OCI-M1 (cell line): ENCODE measurements at places on chromosomes 3 and 15.
A peak's percentile ranks its signal among the peaks of the same experiment; 100 is the strongest.

GRCh38 chr3:135224815-135225362, 429.8 kb downstream of the EPHB1 start:
- DNase-seq = no peak

DNA sequence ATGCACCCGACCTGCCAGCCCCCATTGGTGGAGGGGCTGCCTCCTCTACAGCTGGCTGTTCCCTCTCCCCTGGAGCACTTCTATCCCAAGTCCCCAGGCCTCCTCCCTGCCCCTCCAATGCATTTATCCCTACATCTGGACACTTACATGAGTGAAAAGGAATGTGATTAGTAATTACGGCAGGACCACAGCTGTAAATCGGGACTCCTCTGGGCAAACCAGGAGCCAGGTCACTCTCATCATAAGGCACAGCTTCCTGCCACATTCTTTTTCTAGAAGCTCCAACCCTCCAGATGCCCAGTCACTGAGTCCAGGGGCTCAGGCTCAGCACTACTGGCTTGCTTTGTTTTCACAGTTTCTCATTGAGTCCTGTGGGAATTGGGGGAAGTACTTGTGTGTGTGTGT, 54.3 kb downstream of the IL20RB start:
- no peak for DNase-seq

DNA sequence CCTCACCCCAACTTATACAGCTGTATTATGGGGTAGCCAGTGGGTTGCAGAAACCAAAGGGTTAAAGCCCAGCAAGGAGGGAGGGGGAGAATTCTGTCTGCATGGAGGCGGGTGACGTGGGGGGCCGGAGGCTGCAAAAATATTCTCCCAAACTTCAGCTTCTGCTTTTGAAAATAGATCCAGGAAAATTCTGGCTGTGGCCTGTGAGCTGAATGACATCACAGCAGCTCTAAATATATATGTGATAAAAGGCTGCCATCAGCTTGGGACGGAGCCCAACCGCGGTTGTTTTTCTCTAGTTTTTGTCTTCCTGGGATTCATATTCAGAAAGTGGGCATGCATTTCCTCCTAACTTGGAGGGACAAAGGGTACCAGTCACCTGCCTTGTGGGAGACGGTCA, 27.6 kb downstream of the MAPKAPK3 start:
- no peak for DNase-seq

DNA sequence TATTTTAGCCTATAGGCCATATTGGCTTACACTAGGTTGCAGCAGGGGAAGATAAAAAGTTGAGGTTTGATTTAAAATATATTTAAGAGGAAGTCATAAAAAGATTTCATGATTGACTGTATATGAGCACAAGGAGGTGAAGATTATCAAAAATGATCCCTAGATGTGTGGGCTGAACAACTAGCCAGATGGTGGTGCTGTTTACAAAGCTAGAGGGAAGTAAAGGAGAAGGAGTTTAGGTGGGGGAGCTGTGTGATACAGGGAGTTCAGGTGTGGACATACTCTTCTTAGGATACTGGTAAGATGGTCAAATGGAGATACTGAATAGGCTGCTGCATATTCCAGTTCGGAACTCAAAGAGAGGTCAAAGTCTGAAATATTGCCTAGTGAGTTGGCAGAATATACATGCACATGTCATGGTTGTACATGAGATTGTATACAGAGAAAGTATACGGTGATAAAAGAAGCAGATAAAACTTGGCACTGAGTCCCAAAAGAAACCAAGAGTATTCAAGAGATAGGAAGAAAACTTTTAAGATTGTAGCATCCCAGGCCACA, 727.8 kb downstream of the NLGN1 start:
- peak; percentile 30 for DNase-seq

DNA sequence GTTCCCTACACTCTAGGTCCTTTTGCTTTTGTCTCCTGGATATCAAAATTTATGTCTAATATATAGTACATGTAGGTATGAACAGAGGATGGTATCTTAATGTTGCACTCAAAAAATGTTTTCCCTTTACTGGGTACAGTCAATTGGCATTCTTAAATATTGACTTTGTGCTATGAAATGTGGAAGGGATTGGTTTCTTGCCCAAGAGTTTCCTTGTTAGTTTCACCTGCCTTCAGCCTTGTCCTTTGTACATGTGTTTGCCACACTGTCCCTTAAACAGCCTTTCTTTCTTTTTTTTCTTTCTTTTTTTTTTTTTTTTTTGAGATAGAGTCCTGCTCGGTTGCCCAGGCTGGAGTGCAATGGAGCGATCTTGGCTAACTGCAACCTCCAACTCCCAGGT, 287.1 kb downstream of the SQOR start:
- no peak for DNase-seq

DNA sequence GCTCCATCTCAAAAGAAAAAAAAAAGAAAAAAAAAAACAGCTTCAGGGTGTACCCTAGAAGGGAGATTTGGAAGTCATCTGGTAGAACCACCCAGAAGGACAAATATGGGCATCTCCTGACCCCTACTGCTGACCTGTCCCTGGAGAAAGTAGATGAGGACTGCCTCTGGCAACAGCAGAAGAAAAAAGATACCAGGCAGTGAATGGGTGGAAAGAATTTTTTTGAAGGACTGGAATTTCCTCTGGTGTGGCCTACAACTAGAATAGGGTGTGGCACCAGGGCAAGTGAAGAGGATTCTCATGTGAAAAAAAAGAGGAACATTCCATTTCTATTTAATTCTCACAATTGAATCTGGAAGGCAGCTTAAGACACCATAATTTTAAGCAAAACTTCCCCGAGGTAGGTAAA, 3.1 kb downstream of the ANXA2 start:
- DNase-seq = no peak

- DNase-seq = no peak
Measured at GRCh38 chr3:57110798-57111197, 50.3 kb downstream of the SPATA12 start.

DNA sequence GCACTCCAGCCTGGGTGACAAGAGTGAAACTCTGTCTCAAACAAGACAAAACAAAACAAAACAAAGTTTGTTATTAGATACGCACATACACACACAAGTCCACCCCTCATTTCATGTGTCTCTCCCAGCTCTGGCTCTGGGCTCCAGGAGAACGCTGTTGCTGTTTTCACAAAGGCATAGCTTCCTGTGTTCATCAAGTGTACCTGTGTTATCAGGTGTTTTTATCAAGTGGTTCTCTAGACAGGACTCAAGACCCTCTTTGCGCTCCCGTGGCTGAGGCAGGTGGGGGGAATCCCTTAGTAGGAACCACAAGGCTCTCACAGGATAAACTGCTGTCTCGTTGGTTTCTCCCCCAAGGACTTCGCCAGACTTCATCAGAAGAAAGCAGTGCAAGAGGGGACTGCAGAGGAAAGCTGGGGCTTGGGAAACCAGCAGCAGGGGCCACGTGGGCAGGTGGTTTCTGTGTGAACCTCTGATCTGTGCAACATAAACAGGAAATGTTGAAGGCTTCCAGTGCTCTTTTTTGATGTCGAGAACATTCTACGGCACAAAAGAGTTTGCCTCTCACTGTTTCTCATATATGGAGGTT, 6.9 kb upstream of the PPP1R2 start:
- DNase-seq = no peak

GRCh38 chr15:47364230-47365141, 352.8 kb upstream of the SEMA6D start:
- DNase-seq = no peak

GRCh38 chr3:171790574-171790897, 19.7 kb downstream of the PLD1 start:
- no peak for DNase-seq

GRCh38 chr3:73365756-73366397, 258.9 kb downstream of the PDZRN3 start:
- DNase-seq = no peak

DNA sequence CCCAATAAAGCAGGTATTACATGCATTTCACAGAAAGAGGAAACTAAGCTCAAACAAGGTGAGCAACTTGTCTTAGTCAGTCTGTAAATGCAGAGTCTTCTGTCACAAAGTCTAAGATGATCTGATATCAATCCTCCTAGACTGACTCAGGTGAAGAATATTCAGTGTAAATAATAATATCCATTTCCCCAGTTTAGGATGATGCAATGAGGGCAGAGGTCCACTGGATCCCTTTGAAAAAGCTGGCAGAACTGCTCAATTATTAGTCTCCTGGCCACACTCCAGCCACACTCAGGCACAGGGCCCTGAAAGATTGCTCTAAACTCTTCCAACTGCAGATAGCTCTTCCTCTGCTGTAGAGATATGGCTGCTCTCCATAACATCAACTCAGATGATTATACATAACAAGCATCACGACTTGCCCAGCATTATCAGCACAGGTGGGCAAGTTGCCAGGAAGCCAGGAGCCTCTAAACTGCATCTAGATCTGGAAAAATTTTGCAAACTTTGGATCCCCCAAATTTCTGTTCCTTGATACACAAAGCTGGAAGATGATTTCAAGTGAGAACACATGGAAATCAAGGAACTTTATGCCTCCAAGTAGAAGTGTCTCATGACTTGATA, 129.8 kb upstream of the CPNE4 start:
- DNase-seq = no peak

DNA sequence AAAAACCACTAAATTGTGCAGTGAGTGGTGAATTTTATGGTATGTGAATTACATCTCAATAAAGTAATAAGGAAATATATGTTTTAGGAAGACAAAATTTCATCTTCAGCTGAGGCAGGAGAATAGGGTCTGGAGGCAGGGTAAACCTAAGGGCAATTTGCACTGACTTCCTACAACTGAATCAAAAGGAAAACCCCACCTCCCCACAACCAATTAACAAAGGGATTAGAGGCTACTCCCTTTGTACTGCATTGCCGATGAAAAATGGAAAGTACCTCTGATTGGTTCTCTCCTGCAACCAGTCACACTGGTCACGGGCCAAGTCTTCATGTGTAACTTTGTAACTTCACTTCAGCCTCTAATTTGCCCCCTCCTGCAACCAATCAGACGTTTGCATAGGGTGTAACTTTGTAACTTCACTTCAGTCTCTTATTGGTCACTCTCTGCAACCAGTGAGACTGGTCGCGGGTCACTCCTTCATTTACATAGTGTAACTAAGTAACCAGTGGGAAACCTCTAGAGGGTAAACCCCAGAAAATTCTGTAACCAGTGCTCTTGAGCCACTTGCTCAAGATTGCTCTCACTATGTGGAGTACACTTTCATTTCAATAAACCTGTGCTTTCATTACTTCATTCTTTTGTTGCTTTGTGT, 244.5 kb downstream of the CNTN4 start:
- no peak for DNase-seq

GRCh38 chr15:70258369-70259027, 160.8 kb upstream of the TLE3 start:
- DNase-seq = no peak

- no peak for DNase-seq
Measured at GRCh38 chr3:156818890-156819289, 7.3 kb upstream of the LEKR1 start.

- DNase-seq = no peak
Measured at GRCh38 chr3:52838561-52839267, 3.9 kb upstream of the MUSTN1 start.

DNA sequence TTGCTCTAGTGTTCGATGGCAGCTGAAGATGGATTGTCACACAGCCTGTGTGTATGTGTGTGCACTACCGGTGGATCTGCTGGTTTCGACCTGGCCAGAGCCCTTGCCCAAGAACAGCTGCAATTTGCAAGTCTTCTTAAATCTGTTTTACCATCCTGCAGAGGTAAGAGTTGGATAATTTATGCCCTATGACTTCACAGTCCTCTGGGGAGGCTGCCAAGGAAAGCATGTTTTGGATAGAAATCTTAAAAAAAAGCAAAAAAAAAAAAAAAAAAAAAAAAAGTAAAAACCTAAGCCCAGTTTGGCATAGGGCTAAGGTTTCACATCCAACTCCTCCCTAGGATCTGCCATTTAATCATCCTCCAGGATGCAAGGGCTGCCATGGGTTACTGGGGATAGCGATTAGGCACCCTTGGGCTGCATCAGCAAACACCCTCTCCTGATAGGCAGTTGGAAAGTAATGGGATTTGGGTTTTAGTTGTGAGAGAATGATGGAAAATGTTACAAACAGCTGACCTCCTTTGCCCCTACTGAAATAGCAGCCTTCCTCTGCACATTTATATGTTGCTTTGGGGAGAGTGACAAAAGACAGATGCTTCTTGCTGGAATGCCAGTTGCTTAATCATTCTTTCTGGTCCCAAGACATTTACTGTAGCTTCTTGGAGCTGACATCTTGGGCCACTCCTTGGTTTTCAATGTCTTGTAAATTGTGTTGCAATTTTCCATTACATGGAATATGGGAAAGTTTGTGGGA, 35.4 kb downstream of the CD200R1L start:
- peak; percentile 27 for DNase-seq

DNA sequence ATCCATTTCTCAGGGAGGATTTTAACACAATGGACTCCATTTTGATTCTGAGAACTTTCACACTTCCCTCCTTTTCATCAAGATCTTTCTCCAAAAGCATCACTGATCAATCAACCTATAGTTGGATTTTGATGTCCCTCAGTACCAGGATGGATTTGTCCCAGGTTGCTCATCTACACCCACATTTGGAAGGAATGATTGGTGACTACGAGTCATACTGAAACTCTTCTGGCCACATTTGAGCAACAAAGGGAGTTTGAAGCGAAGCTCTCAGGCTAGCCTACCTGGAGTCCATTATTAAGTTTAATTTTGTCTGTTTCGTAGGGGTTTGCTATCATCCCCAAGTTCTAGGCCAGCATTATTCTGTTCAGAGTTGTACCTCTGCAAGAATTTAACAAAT, 31.3 kb upstream of the ATP8B4 start:
- no peak for DNase-seq

GRCh38 chr3:123157209-123157597, 44.5 kb upstream of the SEC22A start:
- no peak for DNase-seq

DNA sequence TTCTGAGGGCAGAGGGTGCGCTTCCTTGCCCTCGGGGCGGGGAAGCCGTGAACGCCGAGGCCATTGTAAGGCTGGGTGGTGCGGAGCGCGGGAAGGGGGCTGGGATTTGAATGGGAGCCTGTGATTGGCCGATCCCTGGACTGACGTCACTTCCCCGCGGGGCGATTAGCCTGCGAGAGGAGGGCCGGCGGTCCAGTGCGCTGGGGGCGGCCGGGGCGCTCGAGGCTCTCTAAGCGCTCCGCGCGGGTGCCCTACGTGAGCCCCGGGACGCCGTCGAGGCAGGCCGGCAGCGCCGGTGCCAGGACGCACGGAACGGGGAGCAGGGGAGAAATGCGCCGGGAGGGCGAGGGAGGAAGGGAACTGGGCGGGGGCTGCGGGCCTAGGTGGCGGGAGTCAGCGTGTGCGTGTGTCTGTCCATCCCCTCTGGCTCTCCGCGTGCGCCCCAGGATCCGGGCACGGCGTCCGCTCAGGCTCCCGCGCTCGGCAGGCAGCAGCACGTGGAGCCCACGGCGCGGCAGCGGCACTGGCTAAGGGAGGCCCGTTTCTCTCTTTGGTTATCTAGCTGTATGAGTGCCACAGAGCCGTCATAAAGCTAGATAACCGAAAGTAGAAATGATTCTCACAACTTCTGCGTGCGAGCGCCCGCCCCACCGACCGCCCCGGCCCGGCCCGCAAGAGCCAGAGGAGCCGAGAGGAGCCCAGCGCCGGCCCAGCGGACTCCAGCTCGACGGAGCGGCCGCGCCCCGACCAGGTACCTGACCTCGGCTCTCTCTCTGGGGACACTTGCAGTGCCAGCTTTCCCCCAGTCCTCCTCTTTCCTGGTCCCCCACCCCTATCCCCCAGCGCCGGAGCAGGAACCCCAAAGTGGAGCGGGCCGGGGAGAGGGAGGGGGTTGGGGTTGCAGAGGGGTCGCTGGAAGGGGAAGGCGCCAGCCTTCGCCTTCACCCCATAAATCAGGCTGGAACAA, 33.1 kb upstream of the POLG start:
- no peak for DNase-seq
